Left cardiac atrium (tissue), 4 donors: ENCODE measurements at places on chromosomes 2 and 18. TPM values are rescaled to one million over a fixed set of nuclear protein-coding genes. Genes with fewer than 3 reads are reported as not detected.

BCL2 gene
- 10.1 TPM for total RNA-seq

ARHGEF4 gene
- total RNA-seq: 3.9 TPM

RIF1 gene
- total RNA-seq: 19.4 TPM

ABCB11 gene
- total RNA-seq: 0.37 TPM

- peak; percentile 65 for DNase-seq
Observed at GRCh38 chr2:43083710-43084698, 142.4 kb downstream of the ZFP36L2 start.

- peak; percentile 57 for DNase-seq
Observed at GRCh38 chr2:136246086-136246669, 128.2 kb upstream of the CXCR4 start.

- DNase-seq: no peak
Observed at GRCh38 chr2:235992024-235992423, 176.2 kb downstream of the GBX2 start.

DNA sequence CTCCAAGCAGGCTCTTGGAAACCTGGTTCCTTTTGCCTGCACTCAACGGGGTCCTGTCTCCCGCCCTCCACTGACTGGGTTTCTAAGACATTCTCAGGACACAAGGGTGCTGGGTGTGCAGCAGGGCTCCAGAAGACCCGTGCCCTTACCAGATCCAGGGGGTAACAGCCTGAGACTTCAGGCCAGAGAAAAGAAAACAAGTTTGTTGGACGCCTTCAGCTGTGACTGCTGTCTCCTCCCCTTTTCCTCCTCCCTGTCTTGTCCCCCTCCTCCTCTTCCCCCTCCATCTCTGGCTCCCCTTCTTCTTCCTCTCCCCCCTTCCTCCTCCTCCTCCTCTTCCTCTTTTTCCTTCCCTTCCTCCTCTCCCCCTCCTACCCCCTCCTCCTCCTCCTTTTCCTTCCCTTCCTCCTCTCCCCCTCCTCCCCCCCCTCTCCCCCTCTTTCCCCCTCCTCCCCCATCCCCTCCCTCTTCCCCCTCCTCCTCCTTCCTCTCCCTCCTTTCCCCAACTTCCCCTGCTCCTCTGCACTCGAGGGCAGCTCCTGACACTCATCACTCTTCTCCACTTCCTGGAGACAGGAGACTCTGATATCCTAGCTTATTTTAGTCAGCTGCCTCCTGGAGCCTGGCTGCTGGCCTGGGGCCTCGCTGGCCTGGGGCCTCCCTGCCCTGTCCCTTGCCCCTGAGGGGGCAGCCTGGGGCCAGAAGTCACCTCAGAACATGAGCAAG, 12.4 kb downstream of the ADRA2B start:
- peak; percentile 23 for DNase-seq

- DNase-seq: no peak
Observed at GRCh38 chr2:40329739-40330030, 122.2 kb downstream of the SLC8A1 start.

GRCh38 chr18:64402636-64403035, 253.7 kb upstream of the LINC00305 start:
- DNase-seq: no peak

DNA sequence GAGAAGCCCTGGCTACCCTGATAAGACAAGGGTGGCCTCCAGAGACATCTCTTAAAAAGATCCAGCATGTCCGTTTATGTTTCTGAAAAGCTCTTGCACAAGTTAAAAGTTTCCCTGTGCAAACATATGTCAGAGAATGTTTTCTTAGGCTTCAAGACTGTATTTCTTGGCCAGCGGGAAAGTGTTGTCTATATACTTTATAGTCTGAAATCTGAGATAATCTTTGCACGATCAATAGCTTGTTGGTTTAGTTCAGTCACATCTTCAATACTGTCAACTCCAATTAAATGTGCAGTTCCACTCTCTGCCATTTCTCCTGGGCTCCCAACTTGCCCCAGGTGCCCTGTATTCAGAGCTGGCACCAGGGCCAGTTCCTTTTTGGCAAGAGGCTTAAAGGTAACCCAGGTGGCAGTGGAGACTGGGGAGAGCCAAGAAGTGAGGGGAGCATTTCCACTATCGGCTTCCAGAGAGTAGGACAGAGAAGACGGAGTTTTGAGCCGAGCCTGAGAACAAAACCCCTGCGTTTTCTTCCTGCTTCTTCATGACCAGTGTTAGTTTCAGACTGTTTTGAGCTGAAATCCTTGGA, 64.4 kb downstream of the ACOXL start:
- no peak for DNase-seq
